ENCODE measurements at places on chromosomes 5 and 9.

DNA sequence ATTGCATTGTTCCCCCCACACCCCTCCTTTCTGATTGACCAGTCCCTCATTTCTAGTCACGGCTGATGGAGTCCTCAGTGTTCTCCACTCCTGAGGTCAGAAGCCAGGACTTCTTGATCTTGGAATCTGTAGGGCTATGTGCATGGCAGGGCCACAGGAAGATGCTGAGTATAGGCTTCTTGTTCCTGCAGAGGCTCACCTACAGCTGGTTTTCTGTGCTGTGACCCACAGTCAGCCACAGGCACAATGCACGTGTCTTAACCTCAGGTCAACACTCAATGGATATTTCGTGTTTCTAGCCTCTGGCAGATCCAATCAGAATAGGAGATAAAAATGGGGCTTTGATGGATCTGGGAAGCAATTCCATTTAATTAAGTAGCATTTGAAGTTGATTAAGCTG is 14.3 kb upstream of the CXCL14 start:
- DNase-seq, result no peak

DNA sequence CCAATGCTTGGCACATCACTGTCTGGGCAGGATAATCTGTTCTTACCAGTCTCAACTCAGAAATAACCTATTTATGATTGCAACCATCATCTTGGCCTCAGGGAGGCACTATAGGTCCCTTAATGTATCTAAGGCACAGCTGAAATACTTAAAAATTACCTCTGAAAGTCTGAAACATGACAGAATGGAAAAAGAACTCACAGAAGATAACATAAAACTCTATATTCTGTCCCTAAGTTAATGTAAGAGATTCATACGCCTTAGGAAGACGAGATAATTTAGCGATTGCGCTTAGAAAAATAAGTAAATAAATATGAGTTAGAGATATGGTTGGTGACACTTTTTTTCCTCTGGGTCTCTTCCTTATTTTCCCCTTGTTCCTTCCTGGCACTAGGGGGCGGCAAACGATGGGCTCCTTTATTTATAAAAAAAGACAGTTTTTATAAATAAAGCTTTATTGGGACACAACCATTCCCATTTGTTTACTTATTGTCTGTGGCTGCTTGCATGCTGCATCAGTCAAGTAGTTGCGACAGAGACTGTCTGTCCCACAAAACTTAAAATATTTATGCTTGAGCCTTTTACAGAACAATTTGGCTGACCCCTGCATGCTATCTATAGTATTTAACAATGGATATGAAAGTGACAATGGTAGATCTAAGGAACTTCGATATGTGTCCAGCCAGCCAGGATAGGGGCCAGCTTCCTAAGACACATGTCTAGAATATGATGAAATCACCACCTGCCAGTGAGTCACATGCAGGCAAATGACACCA is 79.6 kb downstream of the PDE4D start:
- DNase-seq, result peak; percentile 79

DNA sequence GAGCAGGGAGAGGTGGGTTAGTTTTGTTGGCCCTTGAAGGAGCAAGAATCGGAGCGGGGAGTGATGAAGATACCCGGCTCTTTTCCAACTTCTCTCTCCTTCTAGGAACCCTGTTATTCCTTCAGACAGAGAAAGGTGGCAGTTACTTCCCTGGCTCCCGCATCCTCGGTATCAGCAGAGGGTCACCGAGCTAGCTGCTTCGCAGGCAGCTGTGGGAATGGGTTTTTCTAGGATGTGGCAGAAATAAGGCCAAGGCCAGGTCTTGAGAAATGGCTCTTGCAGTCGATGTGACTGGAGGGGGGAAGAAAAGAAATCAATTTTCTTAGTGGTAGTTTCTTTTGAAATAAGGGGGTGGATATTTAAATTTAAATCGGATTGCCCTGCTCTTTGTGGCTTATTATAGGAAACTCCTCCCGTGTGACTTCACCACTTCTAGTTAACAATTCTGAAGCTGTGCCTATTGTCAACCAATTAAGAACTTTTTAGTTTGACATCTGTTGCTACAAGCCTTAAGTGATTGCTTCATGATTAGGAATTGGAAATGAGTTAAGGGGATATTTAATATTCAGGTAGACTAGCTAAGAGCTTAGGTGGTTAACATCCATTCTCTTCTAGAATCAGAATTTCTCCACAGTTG is 1.4 kb downstream of the SAP30L start:
- DNase-seq, result no peak

DNA sequence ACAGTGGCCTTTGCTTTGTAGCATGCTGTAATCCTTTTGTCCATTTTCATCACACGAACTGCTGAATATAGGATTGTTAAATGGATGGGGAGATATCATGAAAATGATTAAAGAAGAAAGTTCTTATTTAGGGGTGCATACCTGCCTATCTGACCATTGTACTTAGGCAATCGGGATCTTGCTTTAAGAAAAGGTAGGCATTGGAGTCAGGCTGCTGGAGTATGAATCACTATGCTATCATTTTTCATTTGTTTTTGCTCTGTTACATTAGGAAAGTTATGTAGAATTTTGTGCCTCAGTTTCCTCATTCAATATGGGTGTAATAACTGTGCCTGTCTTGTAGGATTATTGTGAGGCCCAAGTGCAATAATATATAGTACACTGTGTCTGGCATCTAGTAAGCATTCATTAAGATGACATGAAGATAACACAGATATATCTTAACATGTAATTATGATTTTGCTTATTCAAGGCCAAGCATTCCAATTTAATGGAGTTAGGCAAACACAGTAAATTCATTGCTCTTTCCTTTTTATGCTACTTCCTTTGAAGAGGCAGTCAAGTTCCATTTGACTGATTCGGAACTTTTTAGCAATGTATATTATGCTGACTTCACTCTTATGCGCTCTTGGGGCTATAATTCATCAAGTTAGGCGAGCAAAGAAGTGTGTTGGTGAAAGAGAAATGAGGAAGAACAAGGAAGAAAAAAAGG is 109.9 kb upstream of the CDKN2B start:
- no peak for DNase-seq

DNA sequence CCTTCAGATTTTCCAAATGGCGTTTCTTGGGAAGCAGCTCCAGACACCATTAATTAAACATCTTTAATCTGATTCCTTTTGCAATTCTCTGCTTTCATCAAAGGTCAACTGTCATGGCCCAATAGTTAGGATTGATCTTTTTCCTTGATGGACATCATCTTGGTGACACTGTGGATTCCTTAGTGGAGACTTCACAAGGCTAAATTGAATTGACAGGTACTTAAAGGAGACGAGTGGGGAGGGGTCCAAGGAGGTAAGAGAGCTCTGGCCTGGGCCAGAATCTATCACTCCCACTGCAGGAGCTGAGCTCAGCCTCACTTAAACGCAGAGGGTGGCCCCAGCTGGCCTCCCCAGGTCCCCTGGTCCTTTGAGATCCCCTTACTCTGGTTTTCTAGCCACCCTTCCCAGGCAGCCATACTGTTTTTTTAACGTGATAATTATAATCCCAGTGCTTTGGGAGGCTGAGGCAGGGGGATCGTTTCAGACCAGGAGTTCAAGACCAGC is 9.9 kb upstream of the HMCN2 start:
- DNase-seq, result no peak

GRCh38 chr9:107292821-107293542 is 9.9 kb downstream of the RAD23B start:
- DNase-seq, result no peak

- peak; percentile 39 for DNase-seq
Measured at GRCh38 chr5:145378226-145378625, 456.9 kb downstream of the PRELID2 start.

DNA sequence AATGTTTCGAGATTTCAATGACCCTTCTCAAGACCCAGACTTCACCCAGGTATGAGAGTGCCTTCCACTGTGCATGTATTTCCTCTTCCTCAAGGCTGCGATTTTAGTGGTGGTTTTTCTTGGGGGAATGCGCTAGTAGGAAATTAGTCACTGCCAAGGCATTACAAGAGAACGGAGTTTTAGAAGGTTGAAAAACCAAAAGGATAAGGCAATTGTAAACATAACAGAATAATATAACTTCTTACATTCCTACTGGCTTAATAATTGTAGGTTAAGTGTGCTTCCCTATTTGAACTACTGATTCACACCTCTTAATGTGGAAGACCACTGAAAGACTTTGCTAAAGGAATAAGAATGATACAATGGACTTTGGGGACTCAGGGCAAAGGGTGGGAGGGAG is 38.9 kb downstream of the ACO1 start:
- peak; percentile 96 for DNase-seq

DNA sequence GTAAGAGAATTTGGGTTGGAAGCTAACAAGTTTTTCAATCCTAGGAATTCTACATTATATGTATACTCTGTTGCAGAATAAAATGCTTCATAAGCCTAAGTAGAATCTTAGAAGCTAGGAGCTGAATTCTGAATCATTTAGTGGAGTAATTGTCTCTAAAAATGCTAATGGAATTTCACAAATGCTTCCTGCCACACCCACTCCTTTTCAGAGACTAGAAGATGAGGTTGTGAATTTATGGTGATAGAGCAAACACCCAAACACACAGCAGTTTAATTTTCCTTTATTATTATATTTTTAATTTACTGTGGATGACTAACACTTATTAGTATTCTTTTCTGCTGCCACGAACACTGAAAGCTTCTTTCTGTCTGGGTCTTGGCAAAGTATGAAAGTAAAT is 208.0 kb upstream of the PDE4D start:
- DNase-seq, result peak; percentile 21

GRCh38 chr5:84131372-84131771 is 253.3 kb downstream of the EDIL3 start:
- peak; percentile 2 for DNase-seq

DNA sequence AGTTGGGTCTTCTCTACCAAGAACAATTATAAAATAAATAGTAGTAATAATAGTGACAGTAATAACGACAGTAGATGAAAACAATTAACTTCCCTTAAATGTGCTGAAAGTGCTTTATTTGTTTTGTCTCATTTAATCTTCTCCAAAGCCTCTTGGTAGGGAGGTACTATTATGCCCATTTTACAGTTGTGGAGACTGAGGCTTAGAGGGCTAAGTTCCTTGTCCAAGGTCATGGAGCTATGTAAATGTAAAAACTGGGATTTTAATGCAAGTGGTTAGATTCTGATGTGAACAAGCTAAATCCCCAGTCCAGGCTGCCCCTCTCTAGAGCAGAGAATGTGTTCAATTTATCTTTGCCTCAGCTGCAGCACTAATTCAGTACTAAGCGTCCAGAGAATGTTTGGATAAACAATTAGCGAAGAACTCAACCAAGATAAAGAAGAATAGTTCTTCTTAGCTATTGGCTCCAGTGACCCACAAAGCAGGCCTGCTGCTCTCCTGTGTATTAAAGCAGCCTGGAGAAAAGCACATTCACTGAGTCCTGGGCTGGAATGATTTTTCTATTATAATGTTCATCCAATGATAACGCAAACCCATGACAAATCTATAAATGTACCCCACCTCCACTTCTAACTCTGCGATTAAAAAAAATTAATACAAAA is 68.8 kb downstream of the NPR3 start:
- no peak for DNase-seq

DNA sequence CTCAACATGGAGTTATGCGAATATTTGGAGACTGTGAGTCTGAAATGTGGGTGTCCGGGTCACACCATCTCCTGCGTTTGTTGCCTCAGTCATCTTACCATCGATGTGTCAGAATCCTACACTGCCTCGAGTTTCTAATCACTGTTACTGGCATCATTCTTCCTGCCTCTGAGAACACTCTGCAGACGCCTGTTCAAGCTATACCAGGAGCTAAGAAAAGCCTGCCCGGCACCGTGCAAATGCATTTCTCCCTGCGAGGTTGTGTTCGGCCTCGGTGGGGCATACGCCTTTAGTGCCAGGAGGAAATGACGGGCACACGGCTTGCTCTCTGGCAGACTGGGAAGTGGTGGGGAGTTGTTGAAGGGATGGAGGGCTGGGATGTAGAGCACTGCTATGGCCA is 31.2 kb upstream of the SLC25A51 start:
- no peak for DNase-seq

- DNase-seq, result no peak
Measured at GRCh38 chr9:27633764-27634163, 60.5 kb upstream of the C9orf72 start.

DNA sequence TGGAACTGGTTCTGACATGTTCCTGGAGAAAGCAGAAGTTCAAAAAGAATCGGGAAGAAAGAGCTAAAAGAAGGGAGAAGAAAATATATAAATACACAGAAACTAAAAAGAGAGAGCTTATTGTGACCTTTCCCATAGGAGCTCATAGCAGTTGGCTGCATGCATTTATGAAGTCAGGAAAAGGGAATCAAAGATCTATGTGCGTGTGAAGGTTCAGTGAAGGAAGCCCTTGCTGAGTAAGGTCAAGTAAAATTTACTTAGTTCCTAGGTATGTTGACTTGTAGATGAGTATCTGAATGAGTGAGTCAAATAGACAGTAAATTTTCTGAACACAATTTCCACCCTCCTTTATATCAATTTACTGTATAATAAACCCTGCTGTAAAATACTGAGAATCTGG is 632.5 kb downstream of the SLCO4C1 start:
- DNase-seq, result no peak

DNA sequence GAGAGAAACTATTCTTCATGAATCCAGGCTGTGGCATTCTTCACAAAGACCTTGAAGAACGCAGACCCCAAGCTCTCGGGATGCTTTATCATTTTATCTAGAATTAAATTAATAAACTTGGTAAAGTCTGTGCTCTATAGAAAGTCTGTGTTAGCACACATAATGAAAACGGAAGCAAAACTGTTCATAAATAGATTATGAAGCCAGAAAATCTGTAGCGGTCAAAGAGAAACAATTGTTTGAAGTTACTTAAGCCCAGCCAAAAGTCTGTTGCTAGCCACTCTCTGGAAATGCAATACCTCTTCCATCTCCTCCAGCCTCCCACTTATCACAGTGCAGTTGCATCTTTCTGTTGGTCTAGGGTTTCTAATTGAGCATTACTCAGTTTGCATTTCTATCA is 375.9 kb downstream of the KIF4B start:
- DNase-seq, result no peak

DNA sequence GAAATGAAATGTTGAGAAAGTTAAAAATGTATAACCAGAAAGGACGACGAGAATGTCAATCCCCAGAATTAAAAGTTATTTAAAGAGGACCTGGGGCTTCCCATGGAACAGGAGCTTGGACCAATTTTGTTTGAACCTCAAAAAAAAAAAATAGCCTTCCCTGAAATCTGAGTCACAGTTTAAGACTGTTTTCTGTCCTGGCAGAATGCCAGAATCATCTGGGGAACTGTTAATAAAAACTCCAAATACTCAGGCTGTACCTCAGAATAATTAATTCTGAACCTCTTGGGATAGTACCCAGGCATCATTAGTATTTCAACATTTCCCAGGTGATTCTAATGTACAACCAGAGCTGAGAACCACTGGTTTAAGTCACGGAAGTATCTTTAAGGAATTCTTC is 102.2 kb upstream of the SLCO6A1 start:
- peak; percentile 45 for DNase-seq

Data from iris pigment epithelial cell (primary cell).